ENCODE measurements at places on chromosomes 12 and 14. TPM values are rescaled to one million over a fixed set of nuclear protein-coding genes. Genes with fewer than 3 reads are reported as not detected.

Gene SRRM4
- not detected for total RNA-seq

Gene FAM186B
- total RNA-seq = 0.08 TPM

Gene OVCH1
- not detected for total RNA-seq

Gene ARHGAP5
- 71.2 TPM for total RNA-seq

Gene TOMM20L
- not detected for total RNA-seq

Gene SERPINA5
- 0.29 TPM for total RNA-seq

Gene GLIPR1
- 30.2 TPM for total RNA-seq

Gene FGD6
- total RNA-seq = 18.7 TPM

Gene OR4E2
- not detected for total RNA-seq

Gene SLC2A3
- 5.2 TPM for total RNA-seq

Gene GPD1
- 0.19 TPM for total RNA-seq

Gene ACOT6
- total RNA-seq = not detected

Gene GLI1
- 9.9 TPM for total RNA-seq

Gene LPAR5
- 0.59 TPM for total RNA-seq

Gene NKX2-8
- 3.8 TPM for total RNA-seq

Gene KRT83
- 5.4 TPM for total RNA-seq

Gene TTC9
- 1.8 TPM for total RNA-seq

Gene GPRC5D
- not detected for total RNA-seq

Gene FAM90A1
- total RNA-seq = 0.07 TPM

Gene PLEKHH1
- total RNA-seq = 4.3 TPM

Gene KRT72
- total RNA-seq = not detected
